Fibroblast of skin of right quadriceps (primary cell): ENCODE measurements at places on chromosomes 12 and 14.
A peak's percentile ranks its signal among the peaks of the same experiment; 100 is the strongest.

DNA sequence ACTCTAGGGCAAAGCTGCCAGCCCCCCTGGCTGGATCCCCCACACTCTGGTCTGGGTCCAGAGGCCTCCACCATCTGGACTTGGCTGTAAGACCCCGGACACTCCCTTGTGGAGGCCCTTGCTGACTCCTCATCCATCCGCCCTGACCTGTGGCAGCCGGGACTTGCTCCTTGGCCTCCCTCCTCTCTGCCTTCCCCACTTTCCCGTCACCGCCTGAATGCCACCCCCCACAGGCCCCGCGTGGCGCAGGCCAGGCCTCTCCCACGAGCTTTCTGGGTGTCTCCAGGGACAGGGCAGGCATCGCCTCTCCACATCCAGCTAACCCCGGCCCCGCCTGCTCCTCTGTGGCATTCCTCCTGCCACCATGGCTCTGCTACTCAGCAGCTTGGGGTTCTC lies 14.1 kb downstream of the JAG2 start:
- no peak for DNase-seq

GRCh38 chr12:99024870-99025269 lies 379.8 kb downstream of the APAF1 start:
- no peak for DNase-seq

DNA sequence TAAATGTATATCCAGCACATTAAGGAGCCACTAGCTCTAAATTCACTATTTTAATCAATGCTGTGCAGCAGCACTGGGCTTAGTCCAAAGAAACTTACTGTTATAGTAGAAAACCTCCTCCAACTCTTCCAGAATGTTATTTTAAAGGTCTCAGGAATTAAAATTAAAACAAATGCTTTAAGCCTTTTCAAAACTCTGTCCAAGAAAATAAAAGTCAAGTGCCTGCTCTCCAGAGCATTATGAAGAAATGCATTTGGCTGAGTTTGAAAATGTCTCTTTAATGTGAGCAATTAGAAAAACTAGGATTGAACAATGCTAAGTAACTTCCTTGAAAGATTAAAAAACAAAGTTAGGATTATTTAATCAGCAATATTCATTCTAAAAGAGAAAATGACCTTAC lies 322.4 kb upstream of the DCN start:
- no peak for DNase-seq

DNA sequence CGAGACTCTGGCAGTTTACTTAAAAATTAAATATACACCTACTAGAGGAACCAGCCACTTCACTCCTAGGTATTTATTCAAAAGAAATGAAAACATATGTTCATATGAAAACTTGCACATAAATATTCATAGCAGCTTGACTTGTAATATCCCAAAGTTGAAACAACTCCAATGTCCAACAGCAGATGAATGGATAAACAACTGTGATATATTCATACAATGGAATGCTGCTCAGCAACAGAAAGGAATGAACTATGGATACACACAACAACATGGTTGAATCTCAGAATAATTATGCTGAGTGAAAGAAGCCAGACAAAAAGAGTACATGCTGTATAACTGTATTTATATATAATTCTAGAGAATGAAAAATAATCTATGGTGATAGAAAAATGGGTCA lies 53.4 kb upstream of the DACT1 start:
- peak; percentile 51 for DNase-seq
